ENCODE measurements at places on chromosomes 6 and 20.

GRCh38 chr6:14379568-14379967 is 262.0 kb downstream of the CD83 start:
- no peaks in the 10 kb centered on the region for H3K4me1 ChIP-seq
- H3K27ac ChIP-seq: no peak overlapping the region
- no peak overlapping the region for H3K4me3 ChIP-seq
- no peak for DNase-seq
- no peaks in the 10 kb centered on the region for H3K36me3 ChIP-seq

DNA sequence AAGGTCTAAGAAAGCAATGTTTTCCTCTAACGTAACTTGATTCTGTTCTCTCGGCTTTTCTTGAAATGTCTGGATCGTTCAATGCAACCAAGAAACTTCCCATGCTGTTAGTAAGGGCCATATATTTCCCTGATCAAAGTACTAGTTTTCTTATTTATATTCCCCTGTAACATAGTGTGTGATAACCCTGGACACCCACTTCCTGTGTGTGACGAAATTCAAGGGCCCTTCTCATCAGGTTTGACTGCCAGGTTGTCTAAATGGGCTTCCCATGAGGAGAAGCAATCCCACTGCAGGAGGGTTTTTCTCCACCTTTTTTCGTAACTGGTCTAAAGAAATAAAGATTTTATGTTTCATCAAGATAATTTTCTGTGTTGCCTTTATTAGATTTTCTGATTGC is 102.6 kb upstream of the RPS6KA2 start:
- H3K36me3 ChIP-seq: no peaks in the 10 kb centered on the region
- H3K27ac ChIP-seq: no peak overlapping the region
- no peaks in the 10 kb centered on the region for H3K27me3 ChIP-seq
- H3K4me1 ChIP-seq: no peaks in the 10 kb centered on the region
- no peak for DNase-seq

DNA sequence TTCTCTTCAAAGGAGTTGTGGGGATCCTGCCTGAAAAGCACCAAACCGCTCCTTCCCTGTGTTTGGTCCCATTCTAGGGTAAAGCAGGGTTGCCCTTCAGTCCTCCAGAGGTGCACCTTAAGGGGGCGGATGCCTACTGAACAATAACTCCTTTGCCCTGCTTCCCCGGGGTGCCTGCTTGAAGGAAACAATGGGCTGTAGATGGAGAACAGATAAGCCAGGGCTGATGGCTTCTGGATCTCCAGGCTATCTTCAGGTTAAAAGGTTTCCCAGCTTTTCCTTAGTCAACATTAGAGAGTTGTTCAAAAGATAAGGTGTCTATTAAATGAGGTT is 5.4 kb upstream of the PRDM1 start:
- H3K27ac ChIP-seq: no peak overlapping the region
- H3K27me3 ChIP-seq: peaks cover under 1% of the 10 kb centered on the region
- H3K36me3 ChIP-seq: no peaks in the 10 kb centered on the region
- peaks cover 8% of the 10 kb centered on the region for H3K4me1 ChIP-seq
- no peak overlapping the region for H3K4me3 ChIP-seq

- DNase-seq: peak; percentile 16
- no peak overlapping the region for H3K27ac ChIP-seq
- H3K4me1 ChIP-seq: peaks cover 7% of the 10 kb centered on the region
- H3K36me3 ChIP-seq: no peaks in the 10 kb centered on the region
These were observed 417.1 kb downstream of the BCKDHB start for GRCh38 chr6:80523531-80523997.

GRCh38 chr6:30350524-30350923 is 5.6 kb downstream of the RPP21 start:
- H3K4me3 ChIP-seq: no peak overlapping the region
- H3K27ac ChIP-seq: no peak overlapping the region
- H3K36me3 ChIP-seq: peaks cover 14% of the 10 kb centered on the region
- H3K4me1 ChIP-seq: peaks cover 10% of the 10 kb centered on the region

DNA sequence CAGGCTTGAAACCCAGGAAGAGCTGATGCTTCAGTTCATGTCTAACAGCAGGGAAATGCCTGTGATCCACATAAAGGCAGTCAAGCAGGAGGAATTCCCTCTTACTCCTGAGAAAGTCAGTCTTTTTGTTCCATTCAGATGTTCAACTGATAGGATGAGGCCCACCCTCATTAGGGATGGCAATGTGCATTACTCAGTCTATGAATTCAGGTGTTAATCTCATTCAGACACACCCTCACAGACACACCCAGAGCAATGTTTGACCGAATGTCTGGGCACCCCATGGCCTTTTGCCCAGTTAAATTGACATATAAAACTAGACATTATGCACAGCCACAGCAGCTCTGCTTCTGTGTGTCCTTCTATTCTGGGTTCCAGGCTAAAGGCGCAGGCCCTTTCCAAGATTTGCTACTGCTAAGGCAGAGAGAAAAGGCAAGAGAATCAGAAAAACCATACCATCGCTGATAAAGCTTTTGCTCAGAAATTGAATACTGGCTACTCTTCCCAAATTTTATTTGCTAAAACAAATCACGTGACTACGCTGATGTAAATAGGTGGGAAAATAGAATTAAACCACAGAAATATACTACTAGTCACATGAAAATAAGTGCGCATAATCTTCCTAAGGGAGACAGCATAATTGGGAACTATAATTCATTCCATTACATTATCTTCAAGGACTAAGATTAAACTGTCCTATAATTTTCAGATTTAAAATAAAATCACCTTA is 625.0 kb upstream of the MAN1A1 start:
- no peak overlapping the region for H3K4me3 ChIP-seq
- no peak for DNase-seq
- no peaks in the 10 kb centered on the region for H3K27me3 ChIP-seq
- no peaks in the 10 kb centered on the region for H3K4me1 ChIP-seq
- no peaks in the 10 kb centered on the region for H3K36me3 ChIP-seq
- no peak overlapping the region for H3K27ac ChIP-seq

- H3K4me3 ChIP-seq: no peak overlapping the region
- H3K27ac ChIP-seq: no peak overlapping the region
- no peak for DNase-seq
- no peaks in the 10 kb centered on the region for H3K27me3 ChIP-seq
- no peaks in the 10 kb centered on the region for H3K4me1 ChIP-seq
These were observed 263.9 kb downstream of the FARS2 start for GRCh38 chr6:5525209-5525608.

GRCh38 chr20:23417861-23418260 is 3.4 kb downstream of the NAPB start:
- no peak overlapping the region for H3K4me3 ChIP-seq
- H3K4me1 ChIP-seq: peaks cover 40% of the 10 kb centered on the region
- no peak for DNase-seq
- H3K36me3 ChIP-seq: no peaks in the 10 kb centered on the region
- H3K27ac ChIP-seq: no peak overlapping the region
- no peaks in the 10 kb centered on the region for H3K27me3 ChIP-seq

- H3K4me3 ChIP-seq: no peak overlapping the region
- DNase-seq: no peak
- no peaks in the 10 kb centered on the region for H3K27me3 ChIP-seq
- H3K27ac ChIP-seq: peak overlapping the region; percentile 70
These were observed 177.7 kb downstream of the ZDHHC14 start for GRCh38 chr6:157558487-157559200.

DNA sequence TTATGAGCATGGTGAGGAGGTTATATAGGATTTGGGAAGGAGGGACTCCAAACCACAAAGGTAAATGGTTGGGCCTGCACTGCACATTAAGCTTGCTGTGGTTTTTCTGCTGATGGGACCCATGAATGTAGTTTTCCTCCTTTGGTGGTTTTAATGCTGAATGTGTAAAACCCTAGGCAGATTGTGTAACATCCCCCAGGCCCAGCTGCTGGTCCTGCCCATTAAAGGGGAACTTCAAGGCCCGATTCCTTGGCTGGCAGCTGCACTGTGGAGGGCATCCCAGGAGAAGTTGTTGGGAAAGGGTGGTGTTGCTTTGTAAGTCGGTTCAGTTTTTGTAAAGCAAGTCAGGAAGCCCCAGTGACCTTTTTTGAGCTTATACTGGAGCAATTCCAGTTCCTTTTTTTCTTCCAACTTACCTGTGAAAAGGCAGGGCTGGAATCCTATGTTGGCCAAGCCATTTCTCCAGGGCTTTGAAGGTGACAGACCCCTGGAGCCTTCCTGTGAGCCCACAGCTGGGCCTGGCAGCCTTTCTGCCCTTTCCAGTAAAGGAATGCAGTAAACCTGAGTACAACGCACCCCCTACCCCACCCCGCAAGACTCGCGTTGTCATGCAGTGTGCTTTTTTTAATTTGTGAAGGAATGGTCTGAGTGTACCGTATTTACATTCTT is 43.1 kb upstream of the NAA20 start:
- H3K27me3 ChIP-seq: no peaks in the 10 kb centered on the region
- H3K4me3 ChIP-seq: peak overlapping the region; percentile 64
- H3K36me3 ChIP-seq: no peaks in the 10 kb centered on the region
- DNase-seq: peak; percentile 90
- peak overlapping the region; percentile 95 for H3K27ac ChIP-seq
- H3K4me1 ChIP-seq: peaks cover 54% of the 10 kb centered on the region

DNA sequence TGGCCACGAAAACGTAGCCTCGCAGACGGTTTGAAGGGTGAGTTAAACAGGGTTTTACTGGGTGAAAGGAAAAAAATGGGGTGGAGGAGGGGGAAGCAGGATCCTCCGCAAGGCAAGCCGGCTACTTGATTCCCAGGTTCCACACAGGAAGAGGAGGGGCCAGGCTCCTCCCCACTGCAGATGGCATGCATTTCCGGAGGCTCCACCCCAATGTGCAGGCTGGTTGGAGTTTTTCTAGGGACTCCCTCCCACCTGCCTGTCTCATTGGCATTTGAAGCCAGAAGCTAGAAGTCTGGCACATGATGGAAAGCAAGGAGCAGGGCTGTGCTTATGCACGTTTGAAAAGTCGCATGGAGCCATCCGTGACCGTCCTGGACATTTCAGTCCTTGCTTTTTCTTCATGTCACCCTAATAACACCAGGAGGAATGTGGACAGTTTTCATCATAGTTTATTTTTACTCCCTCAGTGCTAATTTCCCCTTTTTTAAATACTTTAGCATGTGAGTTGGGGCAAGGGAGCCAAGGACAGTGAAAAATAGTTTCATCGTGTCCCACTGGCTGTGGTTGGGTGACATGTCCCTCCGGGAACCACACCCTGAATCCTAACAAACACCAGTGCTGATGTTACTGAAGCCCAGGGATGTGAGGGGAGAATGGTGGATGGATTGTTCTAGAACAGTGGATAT is 100.1 kb upstream of the INSM1 start:
- H3K27me3 ChIP-seq: no peaks in the 10 kb centered on the region
- no peak overlapping the region for H3K27ac ChIP-seq
- no peaks in the 10 kb centered on the region for H3K4me1 ChIP-seq

DNA sequence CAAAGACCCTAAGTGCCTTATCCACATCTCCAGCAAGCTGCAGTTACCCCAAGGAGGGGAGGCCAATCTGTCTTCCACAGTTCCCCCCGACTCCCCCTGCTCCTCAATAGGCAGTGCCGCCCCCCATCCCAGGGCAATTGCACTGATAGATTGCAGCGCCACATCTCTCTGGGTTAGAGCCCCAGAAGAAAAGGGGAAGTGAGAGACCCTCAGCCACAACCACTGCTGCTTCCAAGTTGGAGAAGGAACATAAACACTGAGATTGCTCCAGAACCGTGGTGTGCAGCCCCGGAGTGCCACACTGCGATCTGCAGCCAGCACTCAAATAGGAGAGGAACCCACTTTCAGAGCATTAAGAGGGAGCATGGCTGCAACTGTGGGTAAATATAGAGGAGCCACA is 101.5 kb downstream of the RWDD2A start:
- H3K36me3 ChIP-seq: no peaks in the 10 kb centered on the region
- DNase-seq: no peak
- H3K27ac ChIP-seq: no peak overlapping the region
- no peaks in the 10 kb centered on the region for H3K27me3 ChIP-seq

GRCh38 chr6:103140308-103141027 is 1719.3 kb downstream of the HACE1 start:
- no peaks in the 10 kb centered on the region for H3K36me3 ChIP-seq
- H3K4me3 ChIP-seq: no peak overlapping the region
- H3K4me1 ChIP-seq: no peaks in the 10 kb centered on the region
- H3K27ac ChIP-seq: no peak overlapping the region
- DNase-seq: no peak

DNA sequence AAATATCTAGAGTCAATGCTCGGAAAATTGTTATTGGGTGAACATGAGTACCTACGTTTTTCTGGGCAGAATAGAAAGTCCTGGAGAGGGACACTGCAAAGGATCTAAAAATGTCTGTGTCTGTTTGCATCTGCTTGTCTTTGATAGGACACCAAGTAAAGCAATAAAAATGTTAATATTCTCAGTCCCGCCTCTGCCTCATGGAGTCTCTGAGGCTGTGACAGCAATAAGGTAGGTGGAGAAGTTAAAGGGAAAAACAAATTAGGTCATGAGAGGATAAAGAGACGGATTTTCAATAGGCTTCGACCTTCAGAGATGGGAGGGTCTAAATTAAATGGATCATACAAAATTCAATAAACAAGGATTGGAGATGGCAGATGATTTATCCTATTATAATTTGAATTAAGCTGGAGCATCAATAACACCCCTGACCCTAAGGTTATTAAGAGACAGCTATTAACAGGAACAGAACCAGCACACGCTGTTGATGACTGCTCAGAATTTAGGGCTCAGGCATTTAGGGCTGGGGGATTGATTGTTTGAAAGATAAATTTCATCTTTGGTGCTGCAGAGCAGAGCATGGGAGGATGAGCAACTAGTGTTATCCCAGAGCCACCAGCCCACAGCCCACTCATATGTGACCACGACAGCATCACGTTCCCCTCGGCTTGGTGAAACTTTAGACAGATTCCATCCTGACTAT is 620.3 kb upstream of the CDH4 start:
- no peak overlapping the region for H3K27ac ChIP-seq
- no peak for DNase-seq
- H3K27me3 ChIP-seq: no peaks in the 10 kb centered on the region
- H3K4me3 ChIP-seq: no peak overlapping the region
- no peaks in the 10 kb centered on the region for H3K36me3 ChIP-seq

GRCh38 chr20:1225783-1226654 is at the start of gene RAD21L1:
TSS of gene RAD21L1 (plus strand) at chr20:1226044. CDS start at chr20:1228454, 2,410 bp downstream.
- no peaks in the 10 kb centered on the region for H3K36me3 ChIP-seq
- peak within 1 kb of the TSS; percentile 49 for H3K27ac ChIP-seq
- peak; percentile 68 for DNase-seq
- H3K4me1 ChIP-seq: no peaks in the 10 kb centered on the region
- H3K27me3 ChIP-seq: peaks cover 16% of the 10 kb centered on the region
- peak within 1 kb of the TSS; percentile 74 for H3K4me3 ChIP-seq

- no peaks in the 10 kb centered on the region for H3K27me3 ChIP-seq
- H3K4me1 ChIP-seq: no peaks in the 10 kb centered on the region
- H3K4me3 ChIP-seq: no peak overlapping the region
- H3K36me3 ChIP-seq: no peaks in the 10 kb centered on the region
These were observed 22.9 kb upstream of the JAG1 start for GRCh38 chr20:10696650-10697049.

Data from gastrocnemius medialis (tissue), 4 donors.